ENCODE measurements at places on chromosomes 1 and 21.

DNA sequence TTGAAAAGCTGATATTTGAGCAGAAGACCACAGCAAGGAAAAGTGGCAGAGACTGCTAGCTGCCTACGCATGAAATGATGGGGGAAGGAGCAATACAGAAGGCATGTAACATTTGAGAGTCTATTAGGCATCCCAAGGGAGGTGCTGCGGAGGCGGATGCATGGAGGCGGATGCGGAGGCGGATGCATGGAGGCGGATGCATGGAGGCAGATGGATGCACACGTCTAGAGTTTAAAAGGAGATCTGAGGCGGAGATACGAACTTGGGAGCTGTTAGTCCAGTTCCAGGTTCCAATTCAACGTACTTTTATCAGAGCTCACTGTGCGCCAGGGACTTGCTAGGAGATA is 744 bp upstream of the DDX20 start:
- peak; percentile 91 for DNase-seq

DNA sequence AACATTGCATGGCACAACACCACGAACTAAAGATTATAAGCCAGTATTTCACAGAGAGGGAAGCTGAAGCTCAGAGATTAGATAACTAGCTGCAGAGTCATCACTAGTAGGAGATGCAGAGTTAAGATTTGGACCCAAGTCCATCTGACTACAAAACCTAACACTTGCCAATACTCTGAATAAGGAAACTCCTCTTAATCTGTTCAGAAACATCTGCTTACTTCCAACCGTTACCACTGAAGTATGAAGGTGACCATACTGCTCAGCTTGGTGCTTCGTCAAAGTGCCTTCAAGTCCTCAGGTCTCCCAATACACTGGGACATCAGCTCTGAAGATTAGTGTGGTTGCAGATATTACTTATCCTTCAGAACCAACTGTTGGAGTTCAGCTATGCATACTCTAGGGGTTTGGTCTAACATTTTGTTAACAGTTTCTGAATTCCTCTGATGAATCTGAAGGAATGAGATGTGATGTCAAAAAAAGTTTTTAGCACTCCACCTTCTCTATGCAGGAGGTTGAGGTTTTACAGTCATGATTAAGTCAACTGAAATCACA is 179.6 kb downstream of the TPR start:
- no peak for DNase-seq

- no peak for DNase-seq
These were observed 119.7 kb upstream of the LMO4 start for GRCh38 chr1:87208931-87209330.

- DNase-seq: no peak
These were observed 523.5 kb upstream of the ADGRL4 start for GRCh38 chr1:79530055-79530454.

- no peak for DNase-seq
These were observed 32.3 kb downstream of the STPG1 start for GRCh38 chr1:24381256-24381655.

GRCh38 chr1:185155600-185156287 is 1.0 kb downstream of the TRMT1L start:
- no peak for DNase-seq

GRCh38 chr21:18041012-18041411 is 203.6 kb upstream of the CHODL start:
- DNase-seq: peak; percentile 41

DNA sequence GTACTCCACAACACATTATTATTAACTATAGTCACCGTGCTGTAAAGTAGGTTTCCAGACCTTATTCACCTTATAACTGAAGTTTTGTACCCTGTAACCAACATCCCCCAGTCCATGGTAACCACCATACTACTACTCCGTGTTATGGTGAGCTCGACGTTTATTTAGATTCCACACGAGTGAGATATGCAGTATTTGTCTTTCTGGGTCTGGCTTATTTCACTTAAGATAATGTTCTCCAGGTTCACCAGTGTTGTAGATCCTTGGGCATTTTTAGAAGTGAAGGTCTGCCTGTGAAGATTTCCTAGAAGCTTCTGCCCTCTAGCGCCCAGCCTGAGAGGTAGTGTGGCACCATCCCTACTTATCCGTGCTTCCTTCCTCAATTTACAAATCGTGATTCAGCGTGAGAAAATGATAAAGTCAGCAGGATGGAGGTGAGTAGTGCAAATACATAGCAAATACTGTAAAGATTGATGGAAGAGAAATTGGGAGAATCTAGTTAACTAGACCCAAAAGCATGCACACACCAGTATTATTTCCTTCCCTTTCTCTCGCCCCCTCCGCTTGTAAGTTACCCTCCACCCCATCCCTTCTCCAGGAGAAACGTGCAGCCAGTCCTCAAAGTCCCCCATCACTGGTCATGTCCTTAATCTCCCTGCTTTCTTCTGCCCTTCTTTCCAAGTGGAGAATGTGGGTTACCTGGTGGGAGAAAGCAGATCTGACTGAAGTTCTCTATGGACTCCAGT is 36.0 kb upstream of the DISC1 start:
- no peak for DNase-seq

GRCh38 chr1:18644973-18645746 is 14.5 kb downstream of the PAX7 start:
- no peak for DNase-seq

- DNase-seq: no peak
These were observed 54.9 kb upstream of the WASF2 start for GRCh38 chr1:27544834-27545233.

- no peak for DNase-seq
These were observed 31.8 kb downstream of the ZNF644 start for GRCh38 chr1:90989990-90990389.

DNA sequence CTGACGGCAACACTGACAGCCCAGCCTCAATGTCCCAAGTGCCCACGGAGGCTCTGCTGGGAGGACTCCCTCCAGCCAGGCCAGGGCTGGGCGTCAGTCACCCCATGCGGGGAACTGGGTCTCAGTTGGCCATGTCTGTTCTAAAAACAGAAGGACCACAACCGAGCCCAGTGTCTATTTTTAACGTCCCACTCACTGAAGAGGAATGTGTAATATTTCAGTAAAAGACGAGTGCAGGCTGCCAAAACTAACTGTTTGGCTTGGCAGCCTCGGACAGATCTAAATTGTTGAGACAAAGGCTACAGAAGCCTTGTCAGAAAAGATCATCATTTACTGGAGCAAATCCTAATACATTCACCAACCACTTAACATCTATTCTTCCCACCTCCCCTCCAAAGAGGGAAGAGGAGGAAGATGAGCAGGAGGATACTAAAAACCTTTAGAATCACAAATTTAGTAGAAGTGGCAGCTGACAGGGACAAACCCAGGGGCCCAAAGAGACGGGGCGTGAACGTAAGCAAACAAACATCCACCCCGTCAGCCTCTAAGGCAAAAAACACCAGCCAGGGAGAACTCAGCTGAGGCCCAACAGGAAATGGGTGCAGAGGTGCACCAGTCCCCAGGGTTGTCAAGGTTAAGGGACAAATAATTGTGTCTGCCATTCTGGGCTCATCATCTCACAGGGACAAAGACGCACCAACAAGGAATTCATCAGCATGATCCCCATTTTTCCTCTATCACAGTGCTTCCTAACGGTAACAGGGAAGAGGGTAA is 18.7 kb downstream of the C1orf198 start:
- no peak for DNase-seq

DNA sequence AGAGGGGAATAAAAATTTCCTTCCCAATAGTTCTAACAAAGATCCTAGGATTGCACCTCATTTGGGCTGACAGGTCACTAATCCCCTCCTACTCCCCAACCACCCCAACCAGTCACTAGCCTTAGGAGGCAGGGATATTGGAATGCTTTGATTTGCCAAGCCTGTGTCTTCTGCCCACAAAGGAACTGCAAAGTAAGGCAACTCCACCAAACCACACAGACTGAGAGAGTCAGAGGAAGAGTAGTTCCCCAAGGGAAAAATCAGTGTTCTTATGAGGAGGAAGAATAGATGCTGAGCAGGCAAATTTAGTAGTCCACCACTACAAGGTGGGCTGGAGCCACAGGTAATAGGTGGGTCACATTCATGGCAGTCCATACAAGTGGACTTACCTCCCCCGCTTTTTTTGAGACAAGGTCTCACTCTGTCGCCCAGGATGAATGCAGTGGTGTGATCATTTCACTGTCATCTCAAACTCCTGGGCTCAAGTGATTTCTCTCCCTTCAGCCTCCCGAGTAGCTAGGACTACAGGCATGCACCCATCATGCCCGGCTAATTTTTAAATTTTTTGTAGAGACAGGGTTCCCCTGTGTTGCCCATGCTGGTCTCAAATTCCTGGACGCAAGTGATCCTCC is 3.7 kb upstream of the TMEM39B start:
- DNase-seq: no peak

GRCh38 chr1:247500865-247501264 is 35.4 kb downstream of the OR2C3 start:
- DNase-seq: no peak

DNA sequence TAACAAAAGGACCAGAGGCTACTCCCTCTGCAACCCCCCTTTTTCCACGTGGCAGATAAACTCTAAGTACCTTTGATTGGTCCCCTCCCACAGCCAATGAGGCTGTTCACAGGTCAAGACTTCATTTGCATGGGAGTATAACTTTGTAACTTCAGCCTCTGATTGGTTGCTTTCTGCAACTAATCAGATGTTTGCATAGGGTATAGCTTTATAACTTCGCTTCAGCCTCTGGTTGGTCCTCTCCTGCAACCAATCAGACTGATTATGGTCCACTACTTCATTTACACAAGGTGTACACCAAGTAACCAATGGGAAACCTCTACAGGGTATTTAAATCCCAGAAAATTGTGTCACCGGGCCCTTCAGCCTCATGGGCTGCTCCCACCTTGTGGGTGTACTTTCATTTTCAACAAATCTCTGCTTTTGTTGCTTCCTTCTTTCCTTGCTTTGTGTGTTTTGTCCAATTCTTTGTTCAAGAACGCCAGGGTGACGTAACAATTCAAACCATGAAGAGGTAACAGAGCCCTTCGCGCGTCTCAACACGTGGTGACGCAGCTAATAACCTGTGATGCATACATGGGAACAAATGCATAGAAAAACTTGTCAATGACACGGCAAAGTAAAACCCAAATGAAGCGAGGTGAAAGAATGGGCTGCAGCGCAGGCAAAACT is 47.2 kb downstream of the VPS26C start:
- no peak for DNase-seq

GRCh38 chr1:24957016-24957807 is 27.1 kb upstream of the RUNX3 start:
- no peak for DNase-seq

DNA sequence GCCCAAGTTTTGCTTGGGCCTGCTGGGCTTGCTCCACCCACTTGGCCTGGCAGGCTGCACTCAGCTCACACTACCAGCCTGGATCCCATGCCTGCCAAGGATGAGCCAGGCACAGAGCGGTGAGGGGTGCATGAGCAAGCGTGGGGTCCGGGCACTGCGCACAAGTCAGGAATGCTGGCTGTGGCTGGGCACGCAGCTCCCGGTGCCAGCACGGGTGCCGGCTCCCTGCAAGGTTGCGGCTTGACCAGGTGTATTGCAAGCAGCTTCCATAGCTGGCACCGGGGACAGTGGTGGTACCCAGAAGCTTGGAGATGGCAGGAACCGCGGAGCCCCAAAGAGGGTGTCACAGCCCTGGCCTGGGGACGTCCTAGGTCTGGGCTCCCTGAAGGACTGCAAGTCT is 224.4 kb upstream of the NRIP1 start:
- no peak for DNase-seq

- DNase-seq: no peak
These were observed 338.6 kb downstream of the TBX15 start for GRCh38 chr1:118649369-118650106.

DNA sequence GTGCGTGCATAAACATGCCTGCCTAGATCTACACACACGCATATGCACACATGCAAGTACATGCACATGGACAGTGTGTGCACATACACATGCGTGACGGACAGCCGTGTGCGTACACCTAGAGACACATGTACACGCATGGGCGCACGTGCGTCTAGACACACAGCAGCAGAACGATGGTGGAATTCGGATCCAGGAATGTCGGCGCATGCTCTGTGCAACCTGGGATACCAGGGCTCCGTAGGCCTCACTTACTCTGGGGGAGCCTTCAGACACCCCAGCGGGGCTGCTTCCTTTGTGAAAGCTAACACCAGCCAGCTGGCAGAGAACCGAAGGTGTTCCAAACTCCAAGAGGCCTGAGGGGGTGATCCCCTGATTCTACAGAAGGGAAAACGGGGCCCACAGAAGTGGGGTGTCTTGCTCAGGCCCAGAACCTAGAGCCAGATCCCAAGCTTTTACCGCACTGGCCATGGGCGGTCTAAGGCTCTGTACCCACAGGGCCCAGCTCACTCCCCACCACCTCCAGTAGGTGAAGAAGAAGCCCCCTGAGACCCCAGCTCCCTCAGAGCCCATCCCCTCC is 27.4 kb upstream of the ARHGEF16 start:
- DNase-seq: no peak

- no peak for DNase-seq
These were observed 15.9 kb upstream of the GPR25 start for GRCh38 chr1:200856716-200857357.

GRCh38 chr21:31987696-31988095 is 114.9 kb downstream of the HUNK start:
- DNase-seq: no peak

DNA sequence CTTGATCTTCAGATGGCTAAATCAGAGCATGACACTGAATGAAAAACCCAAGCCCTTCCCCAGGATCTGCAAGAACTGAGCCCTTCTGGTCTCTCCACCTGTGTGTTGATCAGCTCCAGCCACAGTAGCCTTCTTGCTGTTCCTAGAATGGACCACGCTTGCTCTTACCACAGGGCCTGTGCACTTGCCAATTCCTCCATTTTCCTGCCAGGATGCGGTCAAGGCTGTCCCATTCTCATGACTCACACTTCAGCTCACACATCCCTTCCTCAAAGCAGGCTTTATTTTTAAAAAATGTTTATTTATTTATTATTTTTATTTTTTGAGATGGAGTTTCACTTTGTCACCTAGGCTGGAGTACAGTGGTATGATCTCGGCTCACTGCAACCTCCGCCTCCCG is 43.6 kb upstream of the GRHL3 start:
- no peak for DNase-seq

DNA sequence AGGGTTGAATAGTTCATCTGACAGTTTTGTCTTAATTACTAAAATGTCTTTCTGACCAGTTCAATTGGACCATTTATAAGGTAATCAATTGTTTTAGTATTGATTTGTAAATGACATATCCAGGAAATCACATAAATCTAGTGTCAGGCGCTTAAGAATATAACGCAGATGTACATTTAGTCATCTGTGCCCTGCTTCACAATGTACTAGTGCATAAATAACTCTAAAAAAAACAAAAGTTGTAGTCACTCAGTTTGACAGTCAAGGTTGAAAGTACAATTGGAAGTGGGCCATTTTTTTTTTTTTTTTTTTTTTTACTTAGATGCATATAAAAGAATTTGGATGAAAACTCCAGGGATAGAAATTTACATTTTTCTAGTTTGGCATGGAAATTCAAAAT is 490.4 kb downstream of the PTPRC start:
- DNase-seq: no peak

GRCh38 chr1:218656301-218657037 is 311.3 kb downstream of the TGFB2 start:
- DNase-seq: no peak

- DNase-seq: no peak
These were observed 3.2 kb downstream of the COL16A1 start for GRCh38 chr1:31700468-31701090.

Data from NCI-H2171 (cell line).